ENCODE measurements at places on chromosomes 5 and 9. TPM values are rescaled to one million over a fixed set of nuclear protein-coding genes. Genes with fewer than 3 reads are reported as not detected.

The RNF183 gene
- total RNA-seq: not detected

The NPR2 gene
- 35.9 TPM for total RNA-seq

The ACOT12 gene
- total RNA-seq: not detected

The OSMR gene
- 48.6 TPM for total RNA-seq

The ZNF462 gene
- total RNA-seq: 34.6 TPM

The FAM221B gene
- not detected for total RNA-seq

The IGFBPL1 gene
- 0.78 TPM for total RNA-seq

The ACSL6 gene
- 2.6 TPM for total RNA-seq

The SET gene
- 219 TPM for total RNA-seq

The PCDHA12 gene
- total RNA-seq: 4.8 TPM

The COL23A1 gene
- total RNA-seq: 1.8 TPM

- peak; percentile 96 for DNase-seq
Observed at GRCh38 chr9:34651876-34652601, at the start of gene IL11RA. TSS of gene IL11RA (plus strand) at chr9:34652185. CDS start at chr9:34655218, 3,033 bp downstream.

DNA sequence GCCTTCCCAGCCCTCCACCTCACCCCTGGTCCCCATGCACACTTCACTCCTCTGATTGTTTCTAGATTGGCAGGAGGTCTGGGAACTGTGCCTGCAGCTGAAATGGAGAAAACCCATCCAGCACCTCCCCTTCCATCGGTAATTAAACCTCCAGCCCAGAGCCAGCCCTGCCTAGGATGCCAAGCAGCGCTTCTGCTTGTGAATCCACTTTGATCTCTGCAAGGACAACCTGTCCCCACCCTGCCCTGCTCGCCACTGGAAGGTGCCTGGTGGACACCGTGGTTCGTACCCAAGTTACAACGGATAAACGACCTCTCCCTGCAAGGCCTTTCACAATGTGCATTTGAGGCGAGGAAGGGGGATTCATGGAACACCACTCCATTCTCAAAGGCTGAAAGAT lies 50.6 kb downstream of the IRX2 start:
- no peak for DNase-seq

DNA sequence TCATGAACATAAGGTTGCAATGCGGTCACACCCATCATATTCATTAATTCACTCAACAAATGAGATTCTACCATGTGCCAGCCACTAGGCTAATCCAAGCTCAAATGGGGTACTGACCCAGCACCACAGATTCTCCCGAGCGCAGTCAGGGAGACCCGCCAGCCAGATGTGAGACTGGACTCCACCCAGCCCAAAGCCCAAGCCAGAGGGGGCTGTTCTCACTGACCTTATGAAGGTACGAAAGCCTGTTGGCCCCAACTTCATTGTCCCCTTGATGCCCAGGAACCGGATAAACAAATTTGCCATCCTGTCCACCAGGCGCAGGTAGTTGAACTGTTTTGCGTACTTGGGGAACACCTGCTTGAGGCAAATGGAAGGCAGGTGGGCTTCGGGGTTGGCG lies 218.8 kb downstream of the DAB2IP start:
- DNase-seq: no peak

DNA sequence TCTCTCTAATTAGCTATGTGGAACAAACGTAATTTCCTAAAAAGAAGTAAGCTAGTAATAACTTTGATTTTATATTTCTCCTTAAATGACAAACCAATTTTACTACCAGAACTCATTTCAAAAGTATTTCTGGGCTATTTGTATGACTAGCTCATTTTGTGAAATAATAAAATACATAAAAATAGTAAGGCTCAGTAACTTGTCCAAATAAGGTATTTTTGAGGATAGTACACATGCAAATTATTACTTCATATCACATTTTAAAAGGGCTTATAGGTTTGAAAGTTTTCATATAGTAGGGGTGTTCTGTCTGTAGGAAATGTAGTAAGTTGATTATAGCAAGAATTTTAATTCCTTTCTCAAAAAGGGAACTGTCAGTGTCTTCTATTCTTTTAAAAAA lies 26.5 kb downstream of the C9orf85 start:
- no peak for DNase-seq

GRCh38 chr9:98413084-98413483 lies 157.6 kb upstream of the TBC1D2 start:
- DNase-seq: no peak

- DNase-seq: no peak
Observed at GRCh38 chr5:114686356-114686755, 324.5 kb downstream of the KCNN2 start.

DNA sequence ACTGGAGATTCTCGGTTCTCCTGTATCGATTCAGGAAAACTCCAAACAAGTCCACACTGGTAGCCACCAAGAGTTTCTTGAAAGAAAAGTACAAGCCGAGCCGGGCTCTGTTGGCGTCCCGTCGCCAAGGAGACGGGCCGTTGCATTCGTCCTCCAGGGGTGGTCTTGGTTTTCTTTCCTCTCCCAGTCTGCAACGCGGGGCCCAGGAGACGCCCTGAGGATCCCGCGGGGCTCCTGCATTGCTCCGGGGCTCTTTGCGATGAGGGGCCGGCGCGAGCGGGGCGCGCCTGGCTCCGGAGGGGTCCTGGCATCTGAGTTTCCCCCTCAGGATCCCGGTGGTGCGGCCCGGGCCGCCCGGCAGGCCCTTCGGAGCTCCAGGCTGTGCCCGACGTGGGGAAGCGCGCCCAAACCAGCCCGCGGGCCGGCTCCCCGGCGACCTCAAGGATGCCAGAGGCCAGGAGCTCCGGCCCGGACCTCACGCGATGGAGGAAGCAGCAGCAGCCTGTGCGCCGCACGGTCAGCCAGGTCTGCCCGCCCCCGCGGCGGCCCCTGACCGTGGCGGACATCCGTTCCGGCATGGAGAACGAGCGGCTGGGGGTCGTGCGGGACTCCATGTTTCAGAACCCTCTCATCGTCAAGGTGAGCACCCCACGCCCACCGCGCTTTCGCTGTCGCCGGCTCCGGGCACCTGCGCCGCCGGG lies at the start of gene CFAP77:
CFAP77 (plus strand) TSS at position 384 of the 701 bp plus-strand sequence; CDS start at position 445, 61 bp downstream.
- no peak for DNase-seq

DNA sequence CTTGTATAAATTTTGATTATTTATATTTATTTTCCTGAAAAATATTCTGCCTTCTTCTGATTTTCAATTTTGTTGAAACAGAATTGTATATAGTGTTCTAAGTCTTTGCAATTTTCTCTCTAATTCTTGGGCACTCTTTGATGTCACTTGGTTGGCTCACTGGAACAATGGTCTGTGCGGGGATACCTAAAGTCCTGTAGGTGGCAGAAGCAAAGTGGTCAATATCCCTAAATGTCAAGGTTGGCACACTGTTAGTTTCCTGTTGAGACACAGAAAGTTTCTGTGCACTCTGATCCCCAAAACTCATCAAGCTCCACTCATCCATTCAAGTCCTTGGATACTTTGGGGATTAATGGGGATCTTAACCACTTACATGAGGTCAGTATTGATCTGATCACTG lies 480.8 kb upstream of the CCNG1 start:
- no peak for DNase-seq

GRCh38 chr9:26937816-26938371 lies 9.1 kb downstream of the PLAA start:
- DNase-seq: no peak

GRCh38 chr9:12183321-12183720 lies 509.9 kb upstream of the TYRP1 start:
- no peak for DNase-seq

DNA sequence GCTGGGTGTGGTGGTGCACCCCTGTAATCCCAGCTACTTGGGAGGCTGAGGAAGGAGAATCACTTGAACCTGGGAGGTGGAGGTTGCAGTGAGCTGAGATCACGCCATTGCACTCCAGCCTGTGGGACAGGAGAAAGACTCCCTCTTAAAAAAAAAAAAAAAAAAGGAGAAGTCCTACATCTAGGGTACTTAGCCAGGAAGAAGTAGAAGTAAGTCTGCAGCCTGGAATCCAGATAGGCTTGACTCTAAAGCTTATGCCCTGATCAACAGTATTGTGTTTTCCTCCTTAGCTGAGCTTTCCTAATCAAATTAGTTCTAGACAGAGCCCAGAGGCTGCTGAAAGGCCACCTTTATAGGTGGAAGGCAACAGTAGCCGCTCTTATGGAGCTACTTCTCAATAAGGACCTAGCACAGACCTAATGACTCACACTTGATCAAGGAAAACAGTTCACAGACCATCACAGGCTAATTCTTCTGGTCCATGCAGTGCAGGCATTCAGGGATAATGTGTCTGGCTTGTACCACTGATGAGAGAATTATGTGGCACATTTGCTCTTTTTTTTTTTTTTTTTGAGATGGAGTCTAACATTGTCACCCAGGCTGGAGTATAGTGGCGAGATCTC lies 105.5 kb upstream of the KLF4 start:
- no peak for DNase-seq

- no peak for DNase-seq
Observed at GRCh38 chr9:134291961-134292871, 34.0 kb upstream of the RXRA start.

DNA sequence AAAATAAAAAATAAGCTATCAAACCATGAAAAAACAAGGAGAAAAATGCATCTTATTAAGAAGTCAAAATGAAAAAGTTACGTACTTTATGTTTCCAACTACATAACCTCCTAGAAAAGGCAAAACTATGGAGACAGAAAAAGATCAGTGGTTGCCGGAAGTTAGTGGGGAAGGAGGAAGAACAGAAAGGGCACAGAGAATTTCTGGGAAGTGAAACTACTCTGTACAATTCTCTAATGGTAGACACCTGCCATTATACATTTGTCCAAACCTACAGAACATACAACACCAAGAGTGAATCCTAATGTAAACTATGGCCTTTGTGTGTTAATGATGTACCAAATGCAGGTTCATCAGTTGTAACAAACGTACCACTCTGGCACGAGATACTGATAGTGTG lies 25.3 kb downstream of the SMU1 start:
- DNase-seq: no peak

Data from esophagus muscularis mucosa (tissue), 4 donors.